ENCODE measurements at places on chromosomes 7 and 10.
A peak's percentile ranks its signal among the peaks of the same experiment; 100 is the strongest.

DNA sequence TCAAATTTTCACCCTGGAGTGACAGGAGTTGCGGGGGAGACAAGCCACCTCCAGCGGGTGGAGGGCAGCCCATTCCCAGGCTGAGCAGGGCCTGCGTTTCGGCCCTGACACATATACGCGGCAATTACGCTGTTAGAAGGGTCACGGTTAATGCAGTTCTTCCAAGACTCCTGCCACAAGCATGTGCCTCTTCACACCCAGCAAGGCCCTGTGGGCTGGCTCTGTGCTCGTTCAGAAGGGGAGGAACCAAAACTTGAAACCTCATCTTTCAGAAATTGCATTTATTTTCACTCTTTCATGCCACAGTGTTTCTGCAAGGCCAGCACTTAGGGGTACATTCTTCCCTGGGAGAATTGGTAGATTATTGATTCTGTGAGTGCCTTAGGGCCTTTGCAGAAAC is 24.7 kb downstream of the LRMDA start:
- DNase-seq, result no peak

GRCh38 chr10:31146491-31147209 is 115.0 kb upstream of the ZNF438 start:
- peak; percentile 59 for DNase-seq

DNA sequence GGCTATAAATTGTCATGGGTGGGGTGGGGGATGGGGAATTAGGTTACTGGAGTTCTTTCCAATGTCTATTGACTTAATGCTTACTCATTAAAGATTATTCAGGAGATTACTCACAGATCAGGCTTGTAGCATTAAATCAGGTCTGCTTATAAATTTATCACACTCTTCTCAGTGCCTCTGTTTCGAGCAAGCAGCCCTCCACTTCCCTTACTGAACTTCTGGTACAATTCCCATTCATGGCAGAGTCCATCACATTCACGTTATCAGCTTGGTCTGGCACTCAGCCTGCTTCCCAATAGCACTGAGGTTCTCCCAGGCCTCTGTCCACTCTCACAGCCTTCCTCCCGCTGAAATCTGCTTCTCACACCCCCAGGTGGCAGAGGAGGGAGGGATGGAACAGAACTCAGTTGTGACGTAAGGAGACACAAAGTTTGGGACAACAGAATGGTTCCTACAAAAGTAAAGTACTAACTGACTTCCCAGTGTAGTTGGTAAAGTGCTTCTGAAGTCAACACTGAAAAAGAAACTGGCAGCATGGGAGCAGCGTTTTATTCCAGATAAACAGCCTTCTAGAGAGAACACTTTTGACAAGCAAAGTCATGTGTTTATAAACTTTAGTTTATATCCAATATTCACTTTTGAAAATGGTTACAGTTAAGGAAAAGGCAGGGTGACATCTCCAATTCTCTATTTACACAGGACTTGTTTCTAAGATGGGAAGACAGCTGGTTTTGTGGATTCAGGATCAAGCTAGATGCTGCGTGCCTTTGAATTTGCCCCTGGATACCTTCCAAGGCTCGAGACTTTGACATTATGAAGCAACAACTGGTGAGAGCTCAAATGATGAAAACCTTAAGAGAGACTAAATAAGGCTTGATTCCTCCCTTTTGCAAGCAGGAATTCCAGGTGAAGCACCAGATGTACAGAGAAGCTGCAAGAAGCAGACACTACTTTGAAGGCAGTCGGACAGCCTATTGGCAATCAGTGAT is 81.4 kb downstream of the ATXN7L1 start:
- DNase-seq, result no peak

DNA sequence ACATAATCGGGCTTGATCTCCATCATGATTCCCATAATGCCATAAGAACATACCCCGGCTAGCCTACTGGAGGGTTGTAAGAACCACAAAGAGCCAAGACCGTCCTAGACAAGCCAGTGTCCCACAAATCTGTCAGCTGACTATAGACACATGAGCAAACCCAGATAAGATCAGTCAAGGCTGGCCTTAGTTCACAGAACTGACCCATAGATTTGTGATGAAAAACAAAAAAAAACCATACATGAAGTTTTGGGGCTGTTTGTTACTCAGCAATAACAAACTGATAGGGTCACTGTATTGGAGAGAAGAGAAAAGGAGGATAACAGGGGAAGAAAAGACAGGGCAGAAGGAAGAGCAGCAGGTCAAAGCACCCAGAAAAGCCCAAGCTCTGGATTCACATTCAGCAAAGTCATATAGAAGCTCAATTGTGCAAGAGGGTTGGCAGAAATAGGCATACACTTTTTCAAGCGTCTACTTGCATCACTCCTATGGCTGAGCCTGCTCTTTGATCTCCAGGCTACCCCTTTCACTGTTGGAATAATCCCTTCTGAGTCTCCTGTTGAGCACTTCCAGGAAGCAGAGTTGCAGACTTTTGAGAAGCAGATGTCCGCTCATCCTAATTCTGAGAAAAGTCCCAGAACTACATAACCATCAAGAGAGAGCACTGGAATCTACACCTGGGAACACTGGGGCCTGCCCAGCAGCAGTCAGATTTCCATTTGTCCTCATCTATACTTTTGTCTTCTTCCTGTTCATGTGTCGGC is 122.0 kb upstream of the HABP2 start:
- no peak for DNase-seq

DNA sequence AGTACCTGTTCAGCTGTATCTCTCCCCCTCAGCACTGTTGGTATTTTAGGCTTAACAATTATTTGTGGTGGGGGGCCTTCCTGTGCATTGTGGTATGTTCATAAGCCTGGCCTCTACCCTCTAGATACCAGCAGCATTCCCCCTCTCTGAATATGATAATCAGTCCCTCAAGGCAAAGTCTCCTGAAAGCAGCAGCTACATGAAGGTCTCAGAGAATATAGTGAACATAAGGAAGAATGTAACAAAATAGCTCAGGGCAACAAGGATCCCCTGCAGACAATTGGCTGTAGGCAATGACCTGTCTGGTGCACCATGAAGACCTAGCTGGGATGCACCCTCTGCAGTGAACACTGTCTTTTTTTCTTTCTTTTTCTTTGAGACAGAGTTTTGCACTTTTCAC is 86.4 kb downstream of the CTBP2 start:
- DNase-seq, result no peak

- DNase-seq, result peak; percentile 40
Measured at GRCh38 chr7:110800984-110801383, 289.9 kb upstream of the LRRN3 start.

GRCh38 chr10:74924251-74924963 is 98.0 kb downstream of the KAT6B start:
- no peak for DNase-seq

All from DMS53 (cell line).